ENCODE measurements at places on chromosomes 16 and 17.

DNA sequence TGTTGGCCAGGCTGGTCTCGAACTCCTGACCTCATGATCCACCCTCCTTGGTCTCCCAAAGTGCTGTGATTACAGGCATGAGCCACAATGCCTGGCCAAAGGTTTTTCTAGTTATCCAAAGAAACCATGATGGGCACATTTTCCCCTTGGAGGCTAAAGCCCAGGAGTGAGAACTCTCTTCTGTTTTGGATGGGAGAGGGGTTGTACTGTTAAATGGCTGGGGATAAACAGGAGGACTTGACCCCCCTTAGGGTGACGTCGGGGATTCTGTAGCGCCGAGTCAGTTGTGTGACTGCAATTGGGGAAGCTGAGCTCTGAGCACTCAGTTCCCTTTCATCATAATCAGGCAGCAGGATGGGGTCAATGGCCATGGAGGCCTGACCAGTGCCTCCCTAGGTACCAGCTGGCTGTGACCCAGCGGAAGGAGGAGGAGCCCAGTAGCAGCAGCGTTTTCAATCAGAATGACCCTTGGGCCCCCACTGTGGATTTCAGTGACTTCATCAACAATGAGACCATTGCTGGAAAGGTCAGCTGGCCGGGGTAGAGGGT, 4.1 kb downstream of the AOC3 start:
- no peak for DNase-seq

- DNase-seq, result no peak
Observed at GRCh38 chr17:27049104-27049784, 244.7 kb upstream of the WSB1 start.

DNA sequence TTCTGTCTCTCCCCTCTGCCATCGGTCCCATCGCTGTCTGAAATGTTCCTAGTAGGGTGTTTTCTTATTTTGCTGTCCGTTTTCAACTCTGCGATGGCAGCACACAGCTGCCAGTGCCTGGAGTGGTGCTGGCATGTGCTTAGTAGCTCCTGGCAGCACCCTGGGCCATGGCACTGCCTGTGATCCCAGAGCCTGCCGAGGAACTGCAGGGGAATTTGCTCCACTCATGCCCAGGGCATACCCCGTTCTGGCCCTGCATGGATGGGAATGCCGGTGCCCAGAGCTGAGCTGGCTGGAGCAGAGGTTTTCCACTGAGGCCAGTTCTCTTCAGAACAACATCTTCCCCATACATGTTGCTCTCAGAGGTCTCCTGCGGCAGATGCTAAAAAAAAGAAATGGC, 43.1 kb downstream of the GPT2 start:
- no peak for DNase-seq

- peak; percentile 50 for DNase-seq
Observed at GRCh38 chr16:4918781-4919251, 18.1 kb downstream of the PPL start.

Data from transverse colon (tissue), 4 donors.